GM12878 (cell line): ENCODE measurements at places on chromosomes 11 and 22. TPM values are rescaled to one million over a fixed set of nuclear protein-coding genes. Genes with fewer than 3 reads are reported as not detected.
A peak's percentile ranks its signal among the peaks of the same experiment; 100 is the strongest.

DNA sequence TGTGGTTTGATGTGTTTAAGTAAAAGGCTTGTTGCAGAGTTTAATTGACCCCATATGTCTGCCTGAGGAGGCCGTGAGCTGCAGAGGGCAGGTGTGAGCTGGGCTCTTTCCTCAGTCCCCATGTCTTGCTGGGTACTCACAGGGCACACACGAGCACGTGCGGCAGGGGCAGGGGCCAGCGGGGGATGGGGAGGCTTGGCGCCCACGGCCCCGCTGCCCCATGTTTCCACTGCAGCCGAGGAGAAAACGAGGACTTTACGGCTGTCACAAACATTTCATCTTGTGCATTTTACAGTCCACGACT, 24.7 kb upstream of the CCDC188 start:
- no peak for DNase-seq

DNA sequence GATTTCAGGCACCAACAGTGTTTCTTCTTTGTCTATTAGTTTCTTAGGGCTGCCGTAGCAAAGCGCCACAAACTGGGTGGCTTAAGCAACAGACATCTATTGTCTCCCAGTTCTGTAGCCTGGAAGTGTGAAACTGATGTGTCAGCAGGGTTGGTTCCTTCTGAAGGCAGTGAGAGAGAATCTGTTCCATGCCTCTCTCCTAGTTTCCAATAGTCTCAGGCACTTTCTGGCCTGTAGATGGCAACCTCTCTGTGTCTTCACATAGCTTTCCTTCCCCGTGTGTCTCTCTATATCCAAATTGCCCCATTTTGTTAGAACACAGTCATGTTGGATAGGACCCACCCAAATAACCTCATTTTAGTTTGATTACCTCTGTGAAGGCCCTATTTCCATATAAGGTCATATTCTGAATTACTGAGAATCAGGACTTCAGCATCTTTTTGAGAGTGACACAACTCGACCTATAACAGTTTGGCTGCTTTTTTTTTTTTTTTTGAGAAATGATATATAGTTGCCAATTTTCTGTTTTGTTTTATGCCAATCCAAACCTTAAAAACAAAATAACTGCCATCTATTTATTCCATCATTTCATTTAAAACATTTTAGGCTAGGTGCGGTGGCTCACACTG, 108.2 kb downstream of the SLC36A4 start:
- DNase-seq = no peak

DNA sequence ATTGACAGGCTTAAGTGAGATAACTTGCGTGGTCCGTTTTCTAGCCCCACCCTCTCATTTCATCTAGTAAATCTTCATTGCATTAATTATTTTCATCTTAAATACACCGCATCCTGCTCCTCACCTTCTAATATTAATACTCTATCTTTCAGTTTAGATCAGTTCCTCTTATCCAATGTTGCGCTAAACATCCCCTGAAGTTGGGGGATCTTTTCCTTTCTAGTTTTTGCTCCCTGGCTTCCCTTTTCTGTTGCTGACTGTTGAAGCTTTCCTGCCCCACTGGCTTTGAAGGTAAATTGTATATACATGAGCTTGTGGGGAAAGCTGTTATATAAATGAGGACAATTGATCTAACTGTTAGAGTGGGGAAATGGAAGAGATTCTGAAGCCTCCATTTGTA, 7.2 kb downstream of the CAT start:
- DNase-seq = no peak

DNA sequence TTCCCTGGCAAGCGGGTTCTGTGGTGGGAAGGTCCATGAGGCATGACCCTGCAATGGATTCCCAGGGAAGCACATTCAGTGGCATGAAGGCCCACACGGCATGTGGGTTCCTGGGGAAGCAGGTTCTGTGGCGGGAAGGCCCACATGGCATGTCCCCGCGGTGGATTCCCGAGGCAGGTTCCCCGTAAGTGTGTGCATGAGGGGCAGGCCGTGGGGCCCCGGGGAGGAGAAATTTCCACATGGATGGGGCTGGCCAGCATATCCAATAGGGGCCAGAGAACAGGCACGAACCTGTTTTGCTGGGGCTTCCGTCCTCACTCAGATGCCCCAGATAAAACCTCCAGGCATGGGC, 83.7 kb downstream of the PHF21B start:
- no peak for DNase-seq

DNA sequence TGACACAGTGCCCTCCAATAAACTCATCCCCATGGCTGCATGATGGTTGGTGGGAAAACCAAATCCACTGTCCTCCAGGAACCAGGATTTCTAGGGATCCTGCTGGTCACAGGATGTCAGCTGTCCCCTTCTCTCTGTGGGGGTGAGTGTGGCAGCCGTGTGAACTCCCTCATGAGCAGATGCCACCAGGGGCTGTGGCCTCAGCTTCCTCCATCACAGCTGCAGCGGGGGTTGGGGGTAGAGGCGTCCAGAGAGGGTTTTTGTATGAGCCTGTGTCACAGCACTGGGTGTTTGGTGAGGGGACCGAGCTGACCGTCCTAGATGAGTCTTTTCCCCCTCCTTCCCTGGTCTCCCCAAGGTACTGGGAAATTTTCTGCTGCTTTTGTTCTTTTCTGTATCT, 26.4 kb downstream of the IGLL5 start:
- no peak for DNase-seq

DNA sequence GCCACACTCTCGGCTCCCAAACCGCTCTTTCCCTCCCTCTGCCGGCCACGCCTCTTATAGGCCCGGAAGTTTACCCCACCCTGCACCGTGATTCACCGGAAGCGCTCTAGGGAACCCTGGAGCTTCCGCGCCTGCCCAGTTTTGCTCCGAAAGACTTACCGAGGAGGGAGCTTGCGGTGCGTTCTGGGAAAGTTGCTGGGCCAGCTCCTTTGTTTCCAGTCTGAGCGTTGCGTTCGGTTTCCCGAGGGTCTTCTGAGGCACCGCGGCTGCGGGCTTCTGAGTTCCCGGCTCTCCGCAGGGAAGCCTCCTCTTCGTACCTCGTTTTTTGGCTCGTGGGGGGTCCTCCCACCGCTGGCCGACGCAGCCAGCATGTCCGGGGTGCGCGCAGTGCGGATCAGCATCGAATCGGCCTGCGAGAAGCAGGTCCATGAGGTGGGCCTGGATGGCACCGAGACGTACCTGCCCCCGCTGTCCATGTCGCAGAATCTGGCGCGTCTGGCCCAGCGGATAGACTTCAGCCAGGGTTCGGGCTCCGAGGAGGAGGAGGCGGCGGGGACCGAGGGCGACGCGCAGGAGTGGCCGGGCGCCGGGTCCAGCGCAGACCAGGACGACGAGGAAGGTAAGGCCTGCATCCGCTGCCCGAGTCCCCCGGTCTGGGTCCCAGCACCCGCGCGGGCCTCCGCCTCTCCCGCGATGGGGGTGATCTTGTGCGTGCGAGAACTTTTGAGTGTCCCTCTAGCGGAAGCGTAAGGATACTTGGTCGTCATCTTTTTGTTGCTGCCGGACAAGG, at the start of gene MED17:
Gene MED17 (plus strand): TSS at position 138 of the 790 bp plus-strand sequence. CDS start 232 bp downstream, at position 370.
- DNase-seq = peak; percentile 64

DNA sequence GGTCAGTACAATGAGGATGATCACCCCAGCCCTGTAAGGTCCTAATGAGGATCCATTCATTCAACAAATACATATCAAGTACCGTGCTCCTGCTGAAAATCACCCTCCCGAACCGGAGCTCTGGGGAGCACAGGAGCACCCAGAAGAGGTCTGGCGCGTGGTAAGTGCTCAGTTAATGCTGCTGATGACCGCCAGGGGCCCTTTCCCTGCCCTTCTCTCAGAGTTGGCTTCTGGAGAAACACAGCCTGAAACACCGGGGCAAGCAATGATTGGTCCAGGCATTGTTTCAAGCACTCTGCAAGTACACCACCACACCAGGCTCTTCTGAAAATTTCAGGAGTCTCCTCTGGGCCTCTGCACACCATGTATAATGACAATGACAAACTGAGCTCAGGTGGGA, 3.8 kb upstream of the CCDC86 start:
- DNase-seq = no peak

DNA sequence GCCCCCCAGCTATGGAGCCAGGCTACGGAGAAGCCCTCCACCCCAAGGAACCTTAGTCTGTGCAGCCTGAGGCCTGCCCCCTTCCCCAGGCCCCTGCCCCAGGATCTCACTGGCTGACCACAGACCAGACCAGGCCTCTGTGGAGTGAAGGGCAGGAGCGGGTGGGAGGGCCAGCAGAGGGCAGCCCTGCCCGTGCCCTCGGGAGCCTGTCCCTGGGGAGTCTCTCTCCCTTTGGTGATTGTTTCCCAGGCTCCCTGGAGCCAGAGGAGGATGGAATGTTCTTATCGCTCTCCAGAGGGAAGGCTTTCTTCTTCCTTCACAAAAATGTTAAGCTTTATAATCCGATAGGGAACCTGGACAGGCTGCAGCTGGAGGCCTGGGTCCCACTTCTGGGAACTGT, 455.3 kb downstream of the SOX6 start:
- DNase-seq = no peak

DNA sequence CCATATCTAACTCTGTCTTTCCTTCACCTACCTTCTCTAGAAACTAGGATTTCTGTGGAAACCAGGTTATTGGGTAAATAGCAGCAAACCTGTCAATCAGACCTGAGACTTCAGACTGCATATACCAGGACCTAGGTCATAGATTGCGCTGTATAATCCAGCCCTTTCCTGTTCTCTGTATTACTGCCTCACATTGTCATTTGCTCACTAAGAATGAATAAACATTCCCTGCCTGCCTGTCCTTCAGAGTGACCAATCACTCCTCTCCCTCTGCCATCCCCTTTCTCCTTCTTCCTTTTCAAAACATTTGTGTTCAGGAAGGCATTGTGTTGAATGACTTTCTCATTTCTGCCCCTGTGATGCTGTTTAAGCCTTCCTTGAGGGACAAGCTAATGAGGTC, 14.1 kb upstream of the FZD4 start:
- no peak for DNase-seq

DNA sequence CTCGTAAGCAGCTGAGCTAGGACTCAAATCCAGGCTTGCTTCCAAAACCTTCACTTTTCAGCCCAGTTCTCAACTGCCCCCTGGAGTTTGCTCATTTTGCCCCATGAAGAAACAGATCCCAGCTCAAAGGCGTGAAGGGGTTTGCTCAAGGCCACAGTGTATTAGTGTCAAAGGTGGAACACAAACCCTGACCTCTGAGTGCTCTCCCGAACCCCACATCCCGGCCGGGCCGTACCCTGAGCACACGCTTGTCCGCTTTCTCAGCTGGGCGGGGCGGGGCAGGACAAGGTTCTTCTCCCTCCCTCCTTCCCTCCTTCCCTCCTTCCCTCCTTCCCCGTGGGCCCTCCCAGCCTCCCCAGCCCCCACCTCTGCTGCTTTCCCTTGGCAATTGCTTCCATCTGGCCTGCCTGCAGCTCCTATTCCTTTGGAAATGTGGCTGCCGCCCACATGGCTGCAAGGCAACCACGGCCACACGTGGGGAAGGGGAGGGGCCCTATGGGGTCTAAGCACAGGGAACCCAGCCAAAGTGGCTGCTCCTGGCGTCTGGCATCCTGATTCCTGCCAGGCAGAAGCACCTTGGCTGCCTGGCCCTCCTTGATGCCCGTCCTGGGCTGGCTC, 4.1 kb downstream of the ST3GAL4 start:
- DNase-seq = no peak

The SMC1B gene
- total RNA-seq = not detected in 2 replicates

The HBB gene
- 0.36 TPM in 1 of 2 replicates, not detected in the other for total RNA-seq

The IL18BP gene
- total RNA-seq = 16.3 and 19.0 TPM in 2 replicates

The APOL4 gene
- 0.13 TPM in 1 of 2 replicates, not detected in the other for total RNA-seq
